ENCODE measurements at places on chromosomes 4 and X.

DNA sequence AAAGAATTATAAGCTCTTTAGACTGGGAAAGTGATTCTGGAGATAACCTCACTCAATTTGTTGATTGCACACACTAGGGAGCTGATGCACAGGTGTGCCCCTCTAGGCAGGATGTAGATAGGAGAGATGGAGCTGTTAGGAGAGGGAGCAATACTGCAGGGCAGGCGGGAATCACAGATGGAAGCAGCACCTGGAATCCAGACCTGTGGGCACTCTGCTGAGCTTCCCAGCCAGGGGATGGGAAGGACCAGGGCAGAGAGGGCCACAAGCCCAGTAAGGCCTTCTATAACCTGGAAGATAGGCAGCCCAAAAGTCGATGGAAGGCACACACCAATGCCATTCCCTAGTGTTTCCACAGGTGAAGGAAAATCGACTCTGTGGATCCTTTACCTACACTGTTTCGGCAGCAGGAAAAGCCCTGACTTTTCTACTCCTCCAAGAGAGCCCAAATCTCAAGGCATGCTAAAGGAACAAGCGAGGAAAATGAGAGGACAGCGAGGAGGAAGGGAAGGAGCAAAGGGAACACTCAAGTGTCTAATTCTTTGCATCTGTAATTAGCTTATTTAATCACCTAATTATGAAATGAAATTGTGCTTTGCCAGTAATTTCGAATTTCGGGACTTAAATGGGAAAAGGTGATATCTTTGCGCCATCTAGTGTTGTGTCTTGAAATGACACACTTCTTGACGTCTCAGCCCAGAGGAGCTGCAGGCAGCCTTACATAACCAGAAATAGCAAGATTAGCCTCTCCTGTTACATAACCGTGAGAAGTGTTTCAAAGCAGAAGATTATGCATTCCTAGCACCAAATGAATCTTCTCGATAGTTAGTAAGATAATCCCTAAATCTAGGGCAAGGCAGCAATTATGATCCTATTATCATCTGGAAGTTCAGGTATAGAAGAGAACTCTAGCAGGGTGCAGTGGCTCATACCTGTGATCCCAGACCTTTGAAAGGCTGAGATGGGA, 31.0 kb upstream of the TLR3 start:
- peak; percentile 61 for DNase-seq

- DNase-seq: no peak
Observed at GRCh38 chrX:1529756-1530155, 7.2 kb downstream of the P2RY8 start.

DNA sequence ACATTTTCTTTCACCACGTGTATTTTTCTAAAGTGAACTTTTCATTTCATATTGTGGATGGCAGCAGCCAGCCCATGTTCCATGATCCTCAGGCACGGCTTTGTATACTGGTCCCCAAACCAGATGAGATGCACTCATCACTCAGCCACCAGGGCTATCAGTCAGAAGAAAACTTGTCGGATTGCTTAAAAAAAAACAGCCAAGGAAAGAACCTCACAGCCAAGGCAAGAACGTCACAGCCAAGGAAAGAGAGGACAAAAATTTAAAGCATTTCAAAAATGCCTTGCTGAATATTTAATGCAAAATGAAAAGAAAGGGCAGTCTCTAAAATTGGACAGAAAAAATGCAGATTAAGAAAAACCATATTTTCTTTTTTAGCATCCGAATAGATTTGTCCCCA, 333.3 kb downstream of the PDGFC start:
- DNase-seq: no peak

GRCh38 chr4:176566769-176567168, 226.0 kb downstream of the VEGFC start:
- DNase-seq: no peak

- DNase-seq: no peak
Observed at GRCh38 chrX:118718737-118719136, 8.7 kb upstream of the IL13RA1 start.

DNA sequence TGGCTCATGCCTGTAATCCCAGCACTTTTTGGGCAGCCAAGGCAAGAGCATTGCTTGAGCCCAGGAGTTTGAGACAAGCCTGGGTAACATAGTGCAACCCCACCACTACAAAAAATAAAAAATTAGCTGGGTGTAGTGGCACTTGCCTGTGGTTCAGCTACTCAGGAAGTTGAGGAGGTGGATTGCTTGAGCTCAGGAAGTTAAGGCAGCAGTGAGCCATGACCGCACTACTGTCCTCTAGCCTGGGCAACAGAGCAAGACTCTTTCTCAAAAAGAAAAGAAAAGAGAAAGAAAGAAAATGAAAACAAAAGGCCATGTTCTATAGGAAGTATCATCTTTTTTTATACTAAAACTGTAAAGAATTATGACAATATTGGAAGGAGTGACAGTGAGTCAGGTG, 38.5 kb downstream of the NEK1 start:
- no peak for DNase-seq

- no peak for DNase-seq
Observed at GRCh38 chr4:138898282-138898681, 117.3 kb upstream of the NOCT start.

GRCh38 chr4:7973545-7973981, 33.9 kb upstream of the AFAP1 start:
- no peak for DNase-seq

- no peak for DNase-seq
Observed at GRCh38 chrX:155334486-155335336, at the start of gene CLIC2. TSS of gene CLIC2 (minus strand) at chrX:155334614. CDS start at chrX:155334427, 187 bp downstream.

DNA sequence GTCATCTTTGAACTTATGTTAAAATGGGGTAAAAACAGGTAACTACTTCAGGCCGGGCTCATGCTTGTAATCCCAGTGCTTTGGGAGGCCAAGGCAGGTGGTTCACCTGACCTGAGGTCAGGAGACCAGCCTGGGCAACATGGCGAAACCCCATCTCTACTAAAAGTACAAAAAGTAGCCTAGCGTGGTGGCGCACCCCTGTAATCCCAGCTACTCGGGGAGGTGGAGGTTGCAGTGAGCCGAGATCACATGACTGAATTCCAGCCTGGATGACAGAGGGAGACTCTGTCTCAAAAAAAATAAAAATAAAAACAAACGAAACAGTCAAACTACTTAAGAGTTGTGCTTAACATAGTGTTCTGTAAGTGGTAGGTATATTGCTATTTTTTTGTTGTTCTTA, 2.5 kb downstream of the DDX3X start:
- no peak for DNase-seq

- no peak for DNase-seq
Observed at GRCh38 chrX:120672841-120673530, 43.1 kb upstream of the C1GALT1C1 start.

DNA sequence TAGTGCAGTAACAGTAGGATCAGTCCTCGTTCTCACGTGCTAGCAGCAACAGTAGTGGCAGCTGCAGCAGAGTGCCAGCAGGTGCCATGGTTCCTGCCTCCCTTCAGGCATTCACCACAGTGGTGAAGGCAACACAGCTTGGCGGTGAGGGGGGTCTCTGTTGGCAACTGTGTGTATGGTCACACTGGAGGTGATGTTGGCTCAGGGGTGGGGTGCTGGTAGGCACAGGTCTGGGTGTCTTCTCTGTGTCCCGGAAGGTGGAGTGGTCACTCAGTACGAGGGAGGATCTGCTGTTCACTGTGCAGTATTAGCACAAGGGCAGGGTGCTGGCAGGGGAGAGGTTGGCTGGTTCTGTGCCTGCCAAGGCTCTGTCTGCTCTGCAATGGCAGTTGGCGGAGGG, 671.8 kb downstream of the CCSER1 start:
- no peak for DNase-seq

DNA sequence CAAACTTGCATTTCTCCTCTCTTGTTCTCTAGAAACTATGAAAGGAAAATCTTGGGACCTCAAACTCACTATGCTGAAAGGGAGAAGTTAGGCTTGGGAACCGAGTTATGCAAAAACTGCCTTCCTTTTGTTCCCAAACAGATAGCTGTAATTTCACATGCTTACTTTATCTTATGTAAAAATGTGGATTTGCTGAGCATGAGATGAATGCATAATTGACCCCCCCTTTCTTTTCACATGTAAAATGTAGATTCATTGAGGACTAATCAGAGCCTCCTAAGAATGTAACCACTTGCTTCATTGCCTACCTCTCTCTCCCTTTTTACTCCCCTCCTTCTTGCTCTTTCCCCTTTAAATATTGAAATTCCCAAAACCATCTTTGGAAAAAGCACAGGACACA, 18.0 kb downstream of the TBC1D9 start:
- no peak for DNase-seq

- no peak for DNase-seq
Observed at GRCh38 chrX:155666741-155667140, 54.0 kb upstream of the TMLHE start.

DNA sequence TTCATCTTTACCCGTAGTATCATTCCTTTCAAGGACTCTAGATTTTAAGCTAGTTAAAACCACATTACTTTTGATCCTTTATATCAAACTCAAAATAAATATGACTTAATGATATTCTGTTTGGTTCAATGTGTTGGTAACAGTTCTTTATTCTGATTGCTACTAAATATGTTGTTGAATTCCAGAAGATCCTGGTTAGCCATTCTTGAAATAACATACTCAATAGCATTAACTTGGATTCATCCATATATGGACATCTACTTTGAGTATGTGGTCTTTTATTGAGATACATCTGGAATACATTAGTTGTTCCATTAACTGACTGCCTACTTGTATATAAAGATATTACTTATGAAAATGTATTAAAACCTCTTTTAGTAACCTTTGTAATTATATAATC, 27.5 kb upstream of the PCDH18 start:
- DNase-seq: no peak

GRCh38 chr4:40227284-40227683, 30.5 kb downstream of the RHOH start:
- no peak for DNase-seq

- no peak for DNase-seq
Observed at GRCh38 chr4:175953960-175954521, 111.6 kb upstream of the WDR17 start.

DNA sequence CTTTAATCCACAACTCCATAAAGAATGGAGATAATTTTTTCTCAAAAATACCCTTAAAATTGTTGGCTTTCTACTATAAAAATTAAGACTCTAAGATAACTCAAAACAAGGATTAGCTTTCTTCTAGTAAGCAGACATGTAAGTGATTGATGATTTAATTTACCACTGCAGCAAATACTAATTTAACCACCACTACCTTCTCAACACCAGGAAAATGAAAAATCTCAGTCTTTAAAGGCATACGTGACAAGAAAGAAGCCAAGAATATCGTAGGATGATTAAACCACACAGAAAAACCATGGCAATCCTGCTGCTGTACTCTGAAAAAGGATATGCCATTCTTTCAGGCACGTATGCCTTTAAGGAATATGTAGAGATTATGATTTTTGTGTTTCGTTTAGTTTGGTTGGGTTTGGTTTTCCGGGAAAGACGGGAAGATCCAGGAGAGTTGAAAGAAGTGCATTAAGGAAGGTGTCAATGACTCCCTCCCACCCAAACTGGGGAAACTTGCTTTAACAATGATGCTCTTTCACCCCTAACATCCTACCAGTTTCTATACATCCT, 881 bp downstream of the LRCH2 start:
- DNase-seq: no peak

- DNase-seq: no peak
Observed at GRCh38 chr4:52994567-52994966, 132.4 kb downstream of the RASL11B start.

GRCh38 chr4:42492962-42493361, 95.7 kb downstream of the SHISA3 start:
- DNase-seq: no peak

DNA sequence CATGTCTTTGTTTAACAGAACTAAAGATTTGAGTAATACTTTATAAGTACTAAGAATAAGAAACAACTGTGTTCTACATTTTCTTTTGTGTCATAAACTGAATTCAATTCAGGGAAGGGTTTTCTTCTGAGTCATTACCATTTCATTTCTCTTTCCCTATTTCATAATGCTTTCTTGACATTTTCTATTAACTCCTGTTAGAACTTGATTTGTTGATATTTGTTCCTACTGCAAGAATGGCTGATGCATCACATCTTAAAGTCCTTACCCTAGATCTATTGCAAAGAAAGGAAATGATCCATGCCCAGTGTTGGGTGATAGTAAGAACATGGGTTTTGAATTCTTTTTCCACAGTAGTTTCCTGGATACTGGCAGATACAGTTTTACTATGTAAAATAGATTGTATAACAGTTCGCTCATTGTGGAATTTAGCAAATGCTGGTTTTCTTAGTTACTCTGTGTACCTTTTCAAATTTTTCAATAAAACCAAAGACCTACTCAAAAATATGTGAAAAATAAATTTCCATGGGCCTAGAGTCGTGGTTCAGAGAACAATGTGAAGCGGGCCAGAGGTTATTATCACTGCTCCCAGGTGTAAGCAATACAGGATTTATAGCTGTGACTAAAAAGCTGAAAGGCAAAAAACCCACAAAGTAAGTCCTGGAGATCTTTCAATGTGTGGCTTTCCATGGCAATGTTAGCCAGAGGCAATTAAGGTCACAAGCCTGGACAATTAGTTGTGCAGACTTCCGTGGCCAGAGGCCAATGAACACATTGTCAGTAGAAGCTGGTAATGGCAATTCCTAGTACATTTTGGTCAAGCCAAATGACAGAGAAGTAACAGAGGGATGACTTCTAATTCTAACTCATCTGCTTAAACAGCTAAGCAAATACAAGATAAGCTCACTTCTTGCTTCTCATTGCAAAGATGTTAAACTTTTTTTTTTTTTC, 127.3 kb upstream of the FAT4 start:
- DNase-seq: no peak

- DNase-seq: no peak
Observed at GRCh38 chr4:84877051-84877833, 89.2 kb downstream of the WDFY3 start.

GRCh38 chr4:182642831-182643230, 274.4 kb downstream of the DCTD start:
- DNase-seq: no peak

DNA sequence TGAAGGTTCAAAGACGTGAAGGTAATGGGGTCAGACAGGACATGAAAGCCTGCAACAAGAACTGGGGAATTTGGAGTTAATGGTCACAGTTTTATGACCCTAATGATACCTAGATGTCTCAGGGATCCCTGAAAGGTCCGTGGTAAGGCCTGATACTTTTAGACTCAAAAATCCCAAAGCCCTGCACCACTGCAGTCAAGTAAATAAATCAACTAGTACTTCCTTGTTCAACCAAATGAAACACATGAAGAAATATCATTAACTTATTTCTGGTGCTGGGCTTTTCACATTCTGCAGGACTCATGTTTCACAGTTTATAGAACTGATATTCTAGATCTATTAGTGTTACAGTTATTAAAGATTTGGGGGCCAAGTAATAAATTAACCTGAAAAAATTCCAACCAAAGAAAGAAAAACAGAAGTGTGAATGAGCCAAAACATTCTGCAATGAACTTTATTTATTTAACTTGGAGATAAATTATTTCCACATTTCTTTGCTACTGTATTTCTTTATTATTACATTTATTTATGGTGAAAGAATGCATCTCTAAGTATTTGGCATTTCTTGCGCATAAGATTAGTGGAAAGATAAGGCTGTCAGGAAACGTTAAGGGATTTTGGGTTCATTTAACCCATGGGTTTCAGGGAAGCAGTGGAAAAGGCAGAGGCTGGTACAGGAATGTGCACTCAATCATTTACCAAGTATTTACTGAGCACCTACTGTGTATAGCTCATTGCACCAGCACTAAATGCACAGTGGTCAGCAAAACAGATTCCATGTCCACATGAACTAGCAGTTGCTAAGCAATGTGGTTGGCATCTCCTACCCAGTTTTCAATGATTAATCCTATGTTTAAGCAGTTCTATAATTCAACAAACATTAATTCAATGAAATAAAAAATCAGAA, 8.7 kb downstream of the WDFY3 start:
- DNase-seq: peak; percentile 12

GRCh38 chr4:85514117-85514516, 39.2 kb downstream of the ARHGAP24 start:
- no peak for DNase-seq

Data from right kidney (tissue), 9 donors.